Activated CD4-positive, alpha-beta T cell treated with anti-CD3 and anti-CD28 coated beads, Interleukin-2, amount 50 U/mL, for 1 hour (primary cell): ENCODE measurements at places on chromosomes 16 and 17.

- DNase-seq = no peak
Observed at GRCh38 chr17:18937981-18938691, 13.8 kb upstream of the SLC5A10 start.

DNA sequence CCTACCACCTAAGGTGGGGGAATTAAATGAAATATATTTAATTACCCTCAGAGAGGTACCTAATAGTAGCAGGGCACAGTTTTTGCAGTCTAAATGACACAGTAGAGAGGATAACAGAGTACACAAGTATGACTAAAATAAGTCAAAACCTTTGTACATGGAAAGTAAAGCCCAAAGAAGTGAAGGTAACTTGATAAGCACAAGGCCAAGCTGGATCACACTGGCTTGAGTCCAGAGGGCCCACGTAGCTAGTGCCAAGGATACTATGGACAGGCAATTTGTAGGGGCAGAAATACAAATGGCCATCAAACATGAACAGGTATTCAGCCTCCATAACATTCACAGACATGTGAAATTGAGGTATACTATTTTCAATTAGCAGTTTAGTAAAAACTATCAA is 7.6 kb downstream of the MYO18A start:
- no peak for DNase-seq

GRCh38 chr17:70934835-70935234 is 765.5 kb downstream of the KCNJ2 start:
- no peak for DNase-seq

DNA sequence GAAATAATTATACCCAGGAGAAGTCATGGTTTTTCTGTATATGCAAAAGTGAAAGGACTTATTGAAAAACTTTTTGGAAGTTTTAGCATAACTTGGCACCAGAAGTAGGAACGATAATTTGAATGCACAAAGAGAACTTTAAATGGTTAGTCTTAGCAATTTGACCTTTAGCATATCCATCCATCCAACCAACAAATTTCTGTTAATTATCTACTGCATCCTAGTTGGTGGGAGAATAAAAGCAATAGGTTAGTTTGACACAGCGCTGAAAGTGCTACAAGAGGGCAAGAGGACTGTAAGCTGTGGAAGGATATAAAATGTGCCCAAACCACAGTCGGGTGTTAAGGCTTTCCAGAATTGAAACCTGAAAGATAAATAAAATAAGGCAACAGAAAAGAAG is 17.6 kb downstream of the SPAG9 start:
- DNase-seq = no peak

DNA sequence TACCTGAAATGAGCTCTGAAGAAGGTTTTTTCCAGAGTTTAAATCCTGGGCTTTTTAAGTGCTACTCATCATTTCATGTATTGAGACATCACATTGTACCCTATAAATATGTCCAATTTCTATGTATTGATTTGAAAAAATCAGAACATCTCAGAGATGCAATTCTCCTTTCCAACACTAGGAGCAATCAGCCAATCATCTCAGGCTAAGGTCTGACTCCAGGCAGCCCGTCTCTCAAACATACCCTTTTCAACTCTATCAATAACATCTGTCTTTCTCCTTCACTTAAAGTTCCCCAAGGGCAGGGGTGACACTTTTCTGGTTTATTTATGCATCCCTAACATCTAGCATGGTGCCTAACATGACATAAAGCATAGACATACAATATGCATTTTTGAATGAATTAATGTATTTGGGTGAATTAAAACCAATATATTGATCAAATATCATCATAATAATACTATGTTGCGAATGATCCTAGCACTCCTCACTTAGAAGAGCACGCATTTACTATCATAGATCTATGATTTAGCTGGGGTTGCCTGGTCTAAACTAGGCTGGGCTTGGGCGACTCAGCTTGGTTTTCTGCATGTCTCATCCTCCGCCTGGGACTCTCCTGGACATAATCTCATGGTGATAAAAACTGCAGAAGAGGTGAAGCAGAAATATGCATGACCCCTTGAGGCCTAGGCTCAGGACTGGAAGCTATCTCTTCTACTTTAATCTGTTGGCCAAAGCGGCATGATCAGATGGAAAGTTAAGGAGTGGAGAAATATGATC is 5.2 kb upstream of the CDH11 start:
- DNase-seq = no peak

GRCh38 chr16:65312795-65313194 is 190.9 kb upstream of the CDH11 start:
- DNase-seq = no peak

- no peak for DNase-seq
Observed at GRCh38 chr17:82097184-82097918, 685 bp downstream of the FASN start.

DNA sequence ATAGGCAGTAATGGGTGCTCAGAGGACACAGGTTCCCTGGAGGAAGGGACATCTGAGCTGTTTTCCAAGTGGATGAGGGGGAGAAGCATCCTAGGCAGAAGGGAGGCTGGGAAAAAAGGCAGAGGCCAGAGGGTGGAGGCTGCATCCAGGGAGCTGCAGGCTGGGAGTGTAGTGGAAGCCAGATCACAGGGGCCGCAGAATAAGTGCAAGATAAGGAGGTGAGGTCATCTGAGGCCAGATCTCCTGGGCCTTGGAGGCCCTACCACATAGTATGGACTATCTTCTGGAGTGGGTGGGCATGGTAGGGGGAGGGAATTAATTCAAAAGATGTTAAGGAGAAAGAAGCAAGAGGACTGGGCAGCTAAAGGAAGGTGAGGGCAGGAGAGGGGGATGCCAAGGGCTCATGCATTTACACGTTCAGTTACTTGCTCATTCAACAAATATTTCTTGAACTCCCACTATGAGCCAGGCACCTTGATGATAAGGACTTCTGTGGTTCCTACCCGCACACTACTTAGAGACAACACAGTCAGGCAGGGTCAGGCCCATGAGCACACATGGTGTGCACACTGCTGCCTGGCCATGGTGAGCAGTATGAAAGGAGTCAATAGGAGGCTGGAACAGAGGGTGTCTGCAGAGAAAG is 2.4 kb upstream of the RIPOR1 start:
- DNase-seq = no peak

DNA sequence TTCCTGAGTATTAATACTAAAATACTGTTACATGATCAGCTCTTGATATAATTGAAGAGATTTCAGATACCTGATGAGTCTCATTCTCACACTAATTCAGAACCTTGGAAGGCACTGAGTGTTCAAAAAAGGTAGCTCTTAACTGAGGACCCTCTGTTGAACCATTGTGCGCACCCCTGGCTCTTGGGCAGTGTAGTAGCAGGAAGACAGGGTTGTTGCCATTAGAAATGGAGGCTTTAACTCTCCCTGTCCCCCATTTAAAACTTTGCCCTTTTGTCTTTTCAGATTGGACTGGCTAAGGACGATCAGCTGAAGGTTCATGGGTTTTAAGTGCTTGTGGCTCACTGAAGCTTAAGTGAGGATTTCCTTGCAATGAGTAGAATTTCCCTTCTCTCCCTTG is 1.8 kb downstream of the EIF1 start:
- DNase-seq = no peak

DNA sequence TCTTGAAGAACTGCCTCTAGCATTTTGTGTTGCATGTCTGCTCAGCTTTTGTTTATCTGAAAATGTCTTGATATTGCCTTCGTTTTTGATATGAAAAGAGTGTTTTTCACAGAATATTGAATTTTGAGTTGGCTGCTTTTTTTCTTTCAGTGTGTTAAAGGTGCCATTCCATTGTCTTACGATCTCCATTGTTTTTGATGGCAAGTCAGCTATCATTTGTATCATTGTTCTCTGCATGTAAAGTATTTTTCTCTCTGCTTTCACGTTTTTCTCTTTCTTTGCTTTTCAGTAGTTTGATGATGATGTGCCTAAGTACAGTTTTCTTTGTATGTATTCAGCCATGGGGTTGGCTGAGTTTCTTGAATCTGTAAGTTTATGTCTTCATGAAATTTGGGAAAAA is 57.0 kb downstream of the AIPL1 start:
- DNase-seq = no peak

DNA sequence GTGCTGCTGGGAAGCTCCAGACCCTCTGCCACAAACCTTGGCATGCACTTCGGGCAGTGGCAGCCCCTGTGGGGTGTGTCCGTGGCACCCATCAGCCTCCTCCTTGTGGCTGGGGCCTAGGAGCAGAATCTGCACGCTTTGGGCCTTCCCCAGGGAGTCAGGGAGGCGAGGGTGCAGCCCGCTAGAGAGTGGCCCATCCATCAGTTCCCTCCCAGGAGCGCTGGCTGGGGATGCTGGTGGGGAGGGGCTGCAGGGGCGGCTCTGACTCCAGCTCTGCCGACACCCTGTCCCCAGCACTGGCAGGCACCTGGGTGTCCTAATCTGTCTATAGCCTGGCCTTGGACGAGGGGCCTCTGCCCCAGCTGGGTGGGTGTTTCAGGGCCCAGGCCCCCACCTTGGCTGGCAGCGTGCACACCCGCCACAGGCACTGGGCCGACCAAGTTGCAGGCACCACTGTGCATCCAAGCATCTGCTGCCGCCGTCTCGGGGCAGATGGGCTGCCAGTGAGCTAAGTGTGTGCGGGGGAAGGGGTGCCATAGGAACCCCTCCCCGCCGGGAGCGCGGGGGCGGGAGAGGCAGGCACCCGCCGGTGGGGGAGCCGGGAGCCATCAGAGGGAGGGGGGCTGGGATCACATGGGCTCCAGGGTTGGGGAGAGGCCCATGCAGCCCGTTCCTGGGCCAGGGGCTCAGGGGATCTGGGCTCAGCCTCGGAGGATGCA is 30.2 kb downstream of the ENDOV start:
- DNase-seq = no peak

DNA sequence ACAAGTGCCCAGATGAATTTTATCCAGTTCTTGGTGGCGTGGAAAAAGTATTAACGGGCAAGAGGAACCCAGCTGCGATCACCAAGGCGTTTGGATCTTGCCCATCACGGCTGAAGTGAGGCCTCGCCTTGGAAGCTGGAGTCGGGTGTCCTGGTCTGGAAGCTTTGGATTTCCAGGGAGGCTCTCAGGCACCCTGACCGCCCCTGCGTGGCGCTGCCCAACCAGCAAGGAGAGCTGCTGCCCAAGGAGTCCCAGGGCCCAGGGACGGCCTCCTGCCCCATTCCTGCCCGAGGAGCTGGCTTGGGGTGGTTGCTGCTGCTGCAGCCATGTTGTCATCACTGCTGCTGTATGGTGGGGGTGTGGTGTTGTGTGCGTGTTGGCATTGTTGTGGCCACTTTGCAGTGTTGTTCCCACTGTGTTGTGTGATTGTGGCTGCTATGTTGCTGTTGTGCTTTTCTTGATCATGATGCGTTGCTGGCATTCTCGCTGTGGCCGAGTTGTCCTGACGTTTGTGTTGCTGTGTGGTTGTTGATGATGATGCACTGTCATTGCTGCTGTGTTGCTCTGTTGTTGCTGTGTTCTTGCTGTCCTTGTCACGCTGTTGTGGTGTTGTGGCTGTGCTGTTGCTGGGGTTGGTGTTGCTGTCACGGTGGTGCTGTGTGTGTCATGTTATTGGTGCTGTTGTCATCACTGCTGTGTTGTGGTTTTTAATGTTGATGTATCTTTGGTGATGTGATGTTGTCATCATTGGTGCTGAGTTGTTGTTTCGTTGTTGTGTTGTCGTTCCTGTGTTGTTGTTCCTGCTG is 318.8 kb downstream of the C16orf95 start:
- no peak for DNase-seq
